ENCODE measurements at places on chromosomes 3 and 15.

DNA sequence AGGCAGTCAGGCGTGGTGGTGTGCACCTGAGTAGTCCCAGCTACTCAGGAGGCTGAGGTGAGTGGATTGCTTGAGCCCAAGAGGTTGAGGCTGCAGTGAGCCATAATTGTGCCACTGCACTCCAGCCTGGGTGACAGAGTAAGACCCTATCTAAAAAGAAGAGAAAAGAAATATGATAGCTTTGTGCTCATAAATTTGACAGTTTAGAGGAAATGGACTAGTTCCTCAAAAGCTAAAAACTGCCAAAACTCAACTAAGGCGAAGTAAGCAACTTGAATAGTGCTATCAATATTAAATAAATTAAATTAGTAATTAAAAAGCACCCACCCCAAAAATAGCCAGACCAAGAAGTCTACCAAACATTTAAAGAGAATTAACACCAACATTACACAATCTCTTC, 24.5 kb upstream of the SLC15A2 start:
- no peak for DNase-seq

DNA sequence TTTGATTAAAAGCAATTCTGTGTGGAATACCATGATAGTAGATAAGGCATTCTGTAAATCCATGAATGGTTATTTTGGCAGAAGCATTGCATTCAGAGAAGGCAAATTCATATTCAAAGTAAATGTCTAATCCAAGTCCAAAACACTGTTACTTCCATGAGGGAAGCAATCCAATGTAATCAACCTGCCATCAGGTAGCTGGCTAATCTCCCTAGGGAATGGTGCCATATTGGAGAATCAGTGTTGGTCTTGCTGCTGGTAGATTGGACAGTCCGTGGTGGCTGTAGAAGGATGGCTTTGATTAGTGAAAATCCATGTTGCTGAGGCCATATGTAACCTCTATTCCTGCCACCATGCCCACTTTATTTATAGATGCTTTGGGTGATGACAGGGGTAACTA, 72.1 kb upstream of the TNIK start:
- DNase-seq = no peak

DNA sequence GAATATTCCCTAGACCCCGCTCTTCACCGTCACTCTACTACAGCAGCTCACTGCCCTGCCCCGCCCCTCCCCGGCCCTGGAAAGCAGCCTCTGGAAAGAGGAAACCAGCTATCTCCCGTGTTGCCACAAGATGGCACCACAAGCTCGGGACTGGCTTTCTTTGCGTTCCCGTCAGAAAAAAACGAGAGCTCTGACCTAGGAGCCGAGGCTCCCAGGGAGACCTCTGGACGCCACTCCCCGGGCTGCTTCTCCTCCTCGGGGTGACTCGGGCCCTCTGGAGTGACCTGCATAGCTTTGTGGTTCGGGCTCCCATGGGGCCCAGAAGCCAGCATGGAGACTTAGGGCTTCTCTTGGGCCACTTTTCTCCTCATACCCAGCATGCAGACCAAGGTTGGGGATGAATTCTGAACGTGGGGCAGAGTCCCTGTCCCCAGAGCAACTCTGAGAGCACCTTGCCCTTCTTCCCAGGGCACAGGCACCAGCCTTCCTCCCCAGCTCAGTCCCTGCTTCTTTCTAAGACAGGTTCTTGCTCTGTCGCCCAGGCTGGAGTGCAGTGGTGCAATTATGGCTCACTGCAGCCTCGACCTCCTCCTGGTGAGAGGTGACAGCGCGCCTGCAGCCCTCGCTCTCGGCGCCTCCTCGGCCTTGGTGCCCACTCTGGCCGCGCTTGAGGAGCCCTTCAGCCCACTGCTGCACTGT, 19.0 kb downstream of the STOML1 start:
- peak; percentile 67 for DNase-seq

GRCh38 chr3:153162513-153163392, 727 bp downstream of the RAP2B start:
- peak; percentile 16 for DNase-seq

DNA sequence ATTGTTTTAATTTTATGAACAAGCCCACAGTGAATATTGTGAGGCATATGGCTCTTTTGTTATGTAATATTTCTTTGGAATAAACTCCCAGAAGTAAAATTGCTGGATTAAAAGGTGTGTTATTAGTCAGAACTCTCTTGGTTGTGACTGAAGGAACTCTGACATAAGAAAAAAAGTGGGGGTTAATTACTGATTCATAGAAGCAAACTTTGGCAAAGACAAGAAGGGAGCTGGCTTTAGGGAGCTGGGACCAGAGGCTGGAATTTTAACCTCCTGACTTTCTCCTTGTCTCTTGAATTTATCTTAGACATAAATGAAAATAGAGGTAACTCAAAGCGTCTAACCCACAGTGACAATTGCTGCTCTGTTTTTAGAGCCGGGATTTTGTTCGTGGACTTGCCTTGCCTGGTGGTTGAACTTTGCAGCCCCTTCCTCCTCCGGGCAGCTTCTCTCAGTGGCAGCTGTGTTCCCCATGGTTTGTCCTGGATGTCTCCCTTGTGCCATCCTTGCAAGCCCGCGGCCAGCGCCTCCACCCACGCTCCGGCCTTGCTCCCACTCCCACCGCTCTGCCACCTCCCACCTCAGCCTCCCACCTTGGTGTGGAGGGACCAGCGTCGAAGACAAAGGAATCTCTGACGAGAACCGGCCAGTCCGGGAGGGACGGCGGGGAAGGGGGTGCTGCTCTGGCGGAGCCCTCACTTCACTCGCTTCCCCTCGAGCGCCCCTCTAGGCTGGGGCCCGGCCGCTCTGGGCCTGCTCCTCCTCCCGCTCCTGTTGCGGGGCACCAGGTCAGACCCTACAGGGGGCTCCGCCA, 28.0 kb downstream of the ARHGAP31 start:
- no peak for DNase-seq

DNA sequence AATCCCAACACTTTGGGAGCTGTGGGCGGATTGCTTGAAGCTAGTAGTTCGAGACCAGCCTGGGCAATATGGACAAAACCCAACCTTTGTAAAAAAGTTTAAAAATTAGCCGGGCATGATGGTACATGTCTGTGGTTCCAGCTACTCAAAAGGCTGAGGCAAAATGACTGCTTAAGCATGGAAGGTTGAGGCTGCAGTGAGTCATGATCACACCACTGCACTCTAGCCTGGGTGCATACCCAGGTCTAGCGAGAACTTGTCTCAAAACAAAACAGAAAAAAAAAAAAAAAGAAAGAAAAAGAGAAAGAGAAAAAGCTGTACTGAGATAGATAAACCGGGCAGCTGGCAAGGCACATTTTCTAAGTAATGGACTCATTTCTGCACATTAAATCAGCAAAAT, 10.6 kb downstream of the ARPP19 start:
- peak; percentile 29 for DNase-seq

DNA sequence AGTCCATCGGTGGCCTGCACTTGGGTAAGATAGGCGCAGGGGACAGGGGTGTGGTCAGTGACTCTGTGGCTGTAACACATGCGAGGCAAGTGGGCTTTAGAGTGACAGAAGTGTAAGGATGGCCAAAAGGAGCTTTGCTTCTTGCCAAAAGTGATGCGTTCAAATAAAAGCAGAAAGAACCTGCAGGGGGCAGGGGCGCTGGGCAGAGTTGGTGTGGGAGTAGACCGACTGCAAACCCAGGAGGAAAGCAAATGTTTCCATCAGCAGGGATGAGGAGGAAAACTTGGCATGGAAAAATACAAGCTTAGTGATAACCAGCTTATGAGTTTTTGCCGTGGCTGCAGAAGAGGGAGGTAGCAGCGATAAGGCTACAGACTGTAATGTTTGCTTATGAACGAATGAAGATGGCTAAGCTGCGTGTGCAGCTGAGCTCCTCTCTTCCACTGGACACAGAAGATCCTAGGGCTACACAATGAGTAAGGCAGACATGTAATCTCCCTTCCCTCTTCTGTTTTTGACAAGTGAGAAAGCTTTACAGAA, 149.4 kb downstream of the WNT5A start:
- DNase-seq = no peak

GRCh38 chr15:25169318-25169717, 214.5 kb downstream of the SNRPN start:
- no peak for DNase-seq

DNA sequence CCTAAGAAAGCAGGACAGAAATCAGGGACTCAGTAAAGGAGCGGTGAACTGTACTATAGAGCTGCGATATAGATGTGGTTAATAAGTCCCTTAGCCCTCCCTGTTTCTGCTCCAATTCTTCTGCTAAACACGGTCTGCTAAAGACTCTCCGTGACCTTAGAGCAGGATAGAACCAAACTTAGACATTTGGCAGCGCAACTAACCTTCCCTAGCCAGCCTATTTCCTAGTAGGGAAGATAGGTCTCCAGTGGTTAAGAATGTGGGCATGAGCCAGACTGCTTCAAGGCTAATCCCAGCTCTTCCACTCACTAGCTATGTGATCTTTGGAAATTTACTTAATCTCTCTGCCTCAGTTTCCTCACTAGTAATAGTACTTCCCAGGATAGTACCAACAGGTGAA, 193.6 kb upstream of the IL12A start:
- no peak for DNase-seq

DNA sequence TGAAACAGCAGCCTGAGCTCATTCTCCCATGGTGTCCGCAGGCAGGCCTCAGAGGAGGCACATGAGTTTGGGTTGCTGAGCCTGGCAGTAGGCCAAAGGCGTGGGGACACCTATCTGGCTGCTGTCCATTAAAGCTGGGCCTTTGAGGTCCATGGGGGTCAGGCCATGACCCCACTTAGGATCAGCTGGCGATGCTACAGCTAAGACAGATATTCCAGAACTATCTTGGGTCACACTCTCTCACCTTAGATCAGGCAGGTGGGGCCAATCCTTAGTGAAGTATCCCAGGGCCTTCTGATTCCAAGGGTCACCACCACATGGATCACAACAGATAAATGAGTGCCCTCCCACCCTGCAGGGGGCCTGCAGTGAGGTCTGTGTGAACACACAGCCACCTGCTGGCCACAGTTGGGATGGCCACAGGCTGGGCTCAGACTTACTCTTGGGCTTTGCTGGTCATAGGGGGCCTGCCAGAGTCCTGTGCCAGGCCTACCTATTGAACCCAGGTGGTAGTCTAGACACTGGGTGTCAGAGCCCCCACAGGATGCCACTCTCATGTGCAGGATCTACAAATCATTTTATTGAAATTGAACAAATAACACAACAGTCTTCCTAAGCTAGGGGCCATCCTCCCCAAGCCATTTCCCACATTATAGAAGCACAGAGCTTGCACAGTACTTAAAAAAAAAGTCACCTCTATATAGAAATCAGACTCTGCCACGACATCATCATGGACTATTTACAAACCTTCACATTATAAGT, 2.0 kb upstream of the HYAL2 start:
- DNase-seq = peak; percentile 40

DNA sequence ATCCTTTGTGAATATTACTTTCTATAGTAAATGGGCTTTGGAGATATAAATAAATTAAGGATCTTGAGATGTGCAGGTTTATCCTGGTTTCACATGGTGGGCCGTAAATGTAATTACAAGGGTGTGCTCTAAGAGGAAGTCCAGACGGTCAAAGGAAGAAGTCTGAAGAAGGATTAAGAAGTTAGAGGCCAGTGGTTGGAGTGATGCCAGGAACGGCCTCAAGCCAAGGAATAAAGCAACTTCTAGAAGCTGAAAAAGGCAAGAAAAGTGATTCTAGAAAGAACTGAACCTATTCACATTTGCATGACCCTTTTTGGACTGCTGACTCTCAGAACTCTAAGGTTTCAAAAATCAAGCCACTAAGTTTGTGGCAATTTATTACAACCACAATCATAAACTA, 981.3 kb upstream of the ALCAM start:
- DNase-seq = no peak

GRCh38 chr15:86541540-86541939, 461.9 kb downstream of the AGBL1 start:
- no peak for DNase-seq

- no peak for DNase-seq
Measured at GRCh38 chr3:16668776-16669545, 63.7 kb upstream of the DAZL start.

DNA sequence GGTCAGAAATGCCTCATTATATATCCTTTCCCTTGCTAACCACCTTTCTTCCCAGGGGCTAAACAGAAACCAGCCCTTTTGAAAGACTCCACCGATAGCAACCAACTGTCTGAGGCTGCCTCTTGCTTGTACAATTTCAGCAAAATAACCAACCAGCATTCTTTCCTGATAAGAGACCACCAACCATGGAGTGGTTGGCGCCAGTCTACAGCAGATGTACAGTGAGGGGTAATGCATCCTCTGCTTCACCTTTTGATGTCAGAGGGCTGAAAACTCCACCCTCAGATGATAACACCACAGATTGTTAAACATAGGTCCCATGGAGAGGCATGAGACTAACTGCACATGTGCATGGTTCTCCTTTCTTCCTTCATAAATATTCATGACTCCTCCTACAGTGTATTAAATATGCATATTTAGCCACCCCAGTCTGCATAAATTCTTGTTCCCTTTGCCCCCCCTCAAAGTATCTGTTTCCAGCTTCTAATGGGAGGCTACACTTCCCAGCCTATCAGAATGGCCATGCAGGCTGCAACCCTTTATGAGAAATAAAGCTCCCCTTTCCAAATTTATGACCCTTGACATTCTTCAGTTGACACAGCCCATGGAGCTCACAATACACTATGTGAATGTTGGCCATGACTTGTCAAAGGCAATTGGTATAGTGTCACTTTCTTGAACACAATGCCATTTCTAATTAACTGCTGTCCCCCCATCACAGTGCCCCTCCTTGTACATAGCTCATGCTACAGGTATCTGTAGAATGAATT, 48.3 kb downstream of the GABRB3 start:
- DNase-seq = no peak

- no peak for DNase-seq
Measured at GRCh38 chr15:79602180-79602579, 170.0 kb downstream of the MINAR1 start.

- no peak for DNase-seq
Measured at GRCh38 chr15:60721707-60722106, 242.8 kb upstream of the ICE2 start.

GRCh38 chr3:126733061-126733430, 29.0 kb downstream of the CHCHD6 start:
- no peak for DNase-seq

DNA sequence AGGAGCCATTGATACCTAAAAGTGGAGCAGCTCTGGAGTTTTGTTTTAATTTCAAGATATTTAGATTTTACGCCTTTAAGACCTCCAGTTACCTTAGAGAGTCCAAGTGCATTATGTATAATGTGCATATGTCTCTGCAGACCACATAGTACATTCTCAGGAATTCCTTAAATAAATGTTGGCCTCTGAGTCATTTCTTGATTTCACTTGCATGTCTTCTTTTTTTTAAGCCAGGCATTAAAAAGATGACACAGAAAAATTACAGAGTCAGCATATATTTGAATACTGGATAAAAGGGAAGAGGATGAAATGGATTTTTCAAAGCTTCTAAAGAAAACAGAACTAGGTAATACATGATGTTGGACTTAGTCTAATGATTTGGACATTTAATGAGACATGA, 125.2 kb downstream of the TMCO5A start:
- DNase-seq = no peak

GRCh38 chr3:73432023-73432705, 192.6 kb downstream of the PDZRN3 start:
- DNase-seq = no peak

- no peak for DNase-seq
Measured at GRCh38 chr3:135495891-135496290, 469.6 kb upstream of the PPP2R3A start.

GRCh38 chr15:60585743-60586708, 107.1 kb upstream of the ICE2 start:
- no peak for DNase-seq

- no peak for DNase-seq
Measured at GRCh38 chr3:197206913-197207312, 91.5 kb downstream of the DLG1 start.

GRCh38 chr3:173037840-173038483, 103.1 kb downstream of the SPATA16 start:
- no peak for DNase-seq
